ENCODE measurements at places on chromosomes 16 and 17.
A peak's percentile ranks its signal among the peaks of the same experiment; 100 is the strongest.

DNA sequence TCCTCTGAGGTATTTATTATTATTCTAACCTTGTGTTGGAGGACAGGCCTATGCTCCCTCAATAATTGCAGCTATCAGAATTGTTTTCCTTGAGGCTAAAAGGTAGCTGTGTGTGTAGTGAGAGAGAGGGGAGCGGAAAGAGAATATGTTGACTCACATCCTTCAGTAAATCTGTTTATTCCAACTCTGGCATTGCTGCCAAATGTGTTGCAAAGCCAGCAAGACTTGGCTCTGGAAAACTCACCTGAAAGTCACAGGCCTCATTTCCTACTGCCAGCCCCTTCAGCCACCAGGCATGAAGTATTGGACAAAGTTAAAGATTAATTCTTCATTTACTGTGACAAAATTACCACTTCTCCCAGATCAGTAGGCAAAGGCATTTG lies 9.6 kb downstream of the CA10 start:
- DNase-seq: no peak

- DNase-seq: no peak
Measured at GRCh38 chr16:67718668-67719047, 458 bp downstream of the GFOD2 start.

- DNase-seq: no peak
Measured at GRCh38 chr16:8295513-8296237, 294.6 kb downstream of the TMEM114 start.

DNA sequence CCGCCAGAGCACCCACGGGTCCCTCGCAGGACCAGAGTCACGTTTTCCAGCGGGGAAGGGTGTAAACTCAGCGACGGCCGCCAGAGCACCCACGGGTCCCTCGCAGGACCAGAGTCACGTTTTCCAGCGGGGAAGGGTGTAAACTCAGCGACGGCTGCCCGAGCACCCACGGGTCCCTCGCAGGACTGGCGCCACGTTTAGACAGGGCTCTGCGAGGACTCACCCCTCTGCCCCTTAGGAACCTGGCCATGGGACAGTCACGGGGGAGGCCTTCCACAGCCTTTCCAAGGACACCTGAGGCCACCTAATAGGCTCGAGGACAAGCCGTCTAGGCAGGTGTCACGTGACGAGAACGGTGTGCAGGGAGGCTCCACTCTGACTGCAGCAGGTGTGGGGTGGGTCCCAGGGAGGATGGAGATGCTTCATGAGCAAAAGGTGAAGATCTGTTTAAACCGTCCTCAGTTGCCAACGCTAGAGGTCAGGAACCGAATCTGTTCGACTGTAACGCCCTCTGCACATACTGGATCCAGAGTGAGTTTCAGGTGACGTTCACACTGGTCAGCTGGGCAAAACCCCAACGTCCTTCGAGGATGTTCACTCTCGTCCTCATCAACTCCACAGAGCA lies 48.0 kb upstream of the METRNL start:
- DNase-seq: no peak

DNA sequence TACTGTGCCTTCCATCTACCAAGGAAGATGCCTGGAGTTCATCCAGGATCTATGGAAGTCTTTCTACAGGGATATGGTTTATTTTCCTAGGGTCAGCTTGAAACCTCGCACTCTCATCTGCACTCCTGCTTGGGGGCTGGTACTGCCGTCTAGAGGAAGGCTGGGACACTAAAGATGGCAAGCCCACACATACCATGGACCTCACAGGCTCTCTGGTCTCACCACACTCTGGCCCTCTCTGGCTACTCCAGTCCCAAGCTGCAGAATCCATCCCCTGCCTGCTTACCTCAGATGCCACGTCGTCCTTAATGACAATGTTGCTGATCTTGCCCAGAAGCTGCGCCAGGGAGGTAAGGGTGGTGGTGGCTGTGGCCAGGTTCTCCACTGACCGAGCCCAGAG lies 2.1 kb upstream of the UNC119 start:
- DNase-seq: no peak

- no peak for DNase-seq
Measured at GRCh38 chr17:7024402-7024785, 1.5 kb downstream of the BCL6B start.

- DNase-seq: no peak
Measured at GRCh38 chr16:87337262-87337771, 20.1 kb upstream of the C16orf95 start.

DNA sequence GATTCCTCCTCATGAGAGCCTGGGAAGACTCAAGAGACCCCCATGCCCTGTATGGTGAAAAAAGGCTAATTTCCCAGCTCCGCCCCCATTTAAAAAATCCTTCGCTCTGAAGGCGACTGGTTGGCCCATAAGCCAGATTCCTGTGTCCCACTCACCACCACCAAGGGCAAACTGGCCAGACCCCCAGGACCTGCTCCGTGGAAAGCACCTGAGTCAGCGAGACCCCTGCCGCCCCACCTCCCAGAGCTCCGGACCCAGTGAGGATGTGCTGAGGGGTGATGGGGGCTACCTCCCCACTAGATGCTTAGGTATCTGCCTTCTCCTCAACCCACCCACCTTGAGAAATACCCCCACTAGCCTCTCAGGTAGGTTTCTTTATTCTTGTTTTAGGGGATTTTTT lies 42.2 kb downstream of the RBFOX3 start:
- DNase-seq: no peak

- peak; percentile 68 for DNase-seq
Measured at GRCh38 chr17:44865231-44865660, 17.6 kb downstream of the HIGD1B start.

DNA sequence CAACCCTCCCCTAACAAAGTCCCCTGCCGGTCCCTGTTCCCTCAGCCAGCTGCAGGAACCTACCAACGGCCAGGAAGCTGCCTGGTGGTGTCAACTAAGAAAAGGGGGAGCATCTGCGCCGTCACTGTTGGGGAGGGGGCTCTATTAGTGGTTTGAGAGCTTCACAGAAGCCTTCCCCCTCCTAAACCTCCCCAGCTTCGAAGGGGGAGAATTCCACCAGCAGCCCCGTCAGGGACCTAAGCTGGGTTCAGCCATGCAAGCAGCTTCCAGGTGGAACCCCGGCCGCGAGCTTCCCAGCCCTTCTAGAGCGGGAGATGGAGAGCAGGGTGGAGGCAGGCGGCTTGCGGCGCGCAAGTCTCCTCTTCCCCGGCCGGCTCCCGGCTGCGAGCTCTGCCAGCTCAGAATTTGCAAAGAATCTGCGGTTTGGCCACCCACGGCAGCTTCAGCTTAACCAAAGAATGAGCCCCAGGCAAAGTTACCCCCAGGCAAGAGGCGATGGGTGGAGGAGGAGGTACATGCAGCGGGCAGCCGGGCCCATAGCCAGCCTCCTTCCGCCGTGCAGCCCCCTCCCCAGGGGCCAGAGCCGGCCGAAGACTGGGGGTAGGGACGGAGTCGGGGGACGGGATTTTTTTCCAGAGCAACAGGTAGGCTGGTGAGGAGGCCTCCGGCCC lies 33.7 kb downstream of the DDX19A start:
- DNase-seq: peak; percentile 28

DNA sequence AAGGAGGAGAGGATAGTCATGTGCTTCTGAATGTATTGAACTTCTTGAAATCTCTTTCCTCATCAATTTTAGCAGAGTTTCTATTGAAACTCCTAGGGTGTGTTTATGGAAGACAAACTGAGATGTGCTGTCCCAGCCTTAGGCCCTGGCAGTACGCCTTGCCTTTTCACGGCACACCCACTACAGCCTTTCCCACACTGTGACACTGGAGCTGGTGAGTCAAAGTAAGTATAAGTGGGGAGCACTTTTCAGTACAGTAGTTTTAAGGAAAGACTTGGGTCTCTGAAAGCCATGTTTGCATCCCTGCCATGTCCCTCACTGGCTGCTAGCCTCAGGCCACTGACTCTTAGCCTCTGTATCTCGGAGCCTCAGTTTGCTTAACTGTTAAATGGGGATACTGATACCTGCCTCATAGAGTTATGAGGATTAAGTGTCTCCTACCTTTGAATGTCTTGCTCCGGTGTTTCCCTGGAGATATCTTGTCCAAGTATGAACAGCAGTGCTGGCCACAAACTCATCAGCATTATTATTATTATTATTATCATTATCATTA lies 144.7 kb upstream of the CRHR1 start:
- DNase-seq: no peak

DNA sequence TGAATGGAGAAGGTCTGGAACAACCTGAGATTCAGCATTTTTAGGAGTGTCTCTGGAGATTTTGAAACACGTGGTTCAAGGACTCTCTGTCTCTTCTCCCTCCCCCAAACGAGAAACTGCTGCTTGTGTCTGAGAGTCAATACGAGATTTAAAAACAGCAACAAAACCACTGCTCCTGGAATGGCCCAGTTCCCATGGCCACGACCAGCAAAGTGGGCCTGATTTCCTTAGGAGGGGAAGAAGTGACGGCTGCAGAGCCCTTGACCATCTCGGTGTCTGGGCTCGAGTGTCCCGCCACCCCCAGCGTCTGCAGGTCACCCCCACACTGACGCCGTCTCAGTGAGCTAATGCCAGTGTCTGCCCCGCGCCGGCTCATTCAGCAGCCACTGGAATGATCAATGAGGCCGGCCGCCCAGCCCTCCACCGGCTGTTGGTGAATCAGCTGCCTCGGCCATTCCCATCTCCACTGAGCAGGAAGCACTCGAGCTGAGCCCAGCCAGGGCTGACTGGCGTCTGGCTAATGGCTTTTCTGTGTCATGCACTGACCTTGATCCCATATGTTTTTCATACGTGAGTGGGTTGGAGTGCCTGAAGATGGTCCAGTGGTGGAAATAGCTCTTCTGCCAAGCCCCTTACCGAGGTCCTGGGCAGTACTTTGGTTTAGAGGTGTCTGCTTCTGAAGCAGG lies 151.8 kb downstream of the PITPNC1 start:
- DNase-seq: no peak

GRCh38 chr17:45834471-45835396 lies 9.9 kb upstream of the SPPL2C start:
- peak; percentile 32 for DNase-seq

- DNase-seq: no peak
Measured at GRCh38 chr17:3015890-3016289, 47.5 kb downstream of the OR1D5 start.

DNA sequence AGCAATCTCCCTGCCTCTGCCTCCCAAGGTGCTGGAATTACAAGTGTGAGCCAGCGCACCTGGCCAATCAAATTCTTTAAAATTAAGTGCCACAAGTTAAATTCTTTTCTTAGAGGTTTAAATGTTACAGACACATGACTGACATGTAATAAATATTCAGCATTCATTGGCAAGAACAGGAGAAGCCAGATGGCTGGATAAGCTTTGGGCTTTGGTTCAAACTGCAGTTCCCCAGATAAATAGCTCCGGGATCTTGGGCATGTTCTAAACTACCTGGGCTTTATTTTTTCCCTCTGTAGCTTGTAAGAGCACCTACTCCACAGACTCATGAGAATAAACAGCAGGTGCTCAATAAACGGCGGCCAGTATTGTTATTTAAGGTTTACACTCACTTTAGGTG lies 34.1 kb downstream of the ABAT start:
- no peak for DNase-seq

DNA sequence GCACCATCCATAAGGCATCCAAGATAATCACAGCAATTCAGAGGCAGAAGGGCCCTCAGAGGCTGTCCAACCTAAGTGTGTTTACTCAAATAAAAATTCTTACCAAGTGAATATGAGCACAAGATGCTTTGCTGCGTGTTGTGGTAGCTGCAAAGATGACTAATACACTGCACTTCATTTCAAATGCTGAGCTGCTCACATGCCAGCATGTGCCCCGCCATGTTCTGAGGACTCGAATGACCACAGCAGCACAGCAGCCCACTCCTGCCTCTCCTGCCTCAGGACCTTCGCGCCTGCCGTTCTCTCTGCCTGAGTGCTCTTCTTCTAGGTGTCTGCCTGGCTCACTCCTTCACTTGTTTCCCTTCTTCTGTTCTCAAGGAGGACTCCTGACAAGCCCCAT lies 19.0 kb downstream of the PIK3R5 start:
- DNase-seq: peak; percentile 45

DNA sequence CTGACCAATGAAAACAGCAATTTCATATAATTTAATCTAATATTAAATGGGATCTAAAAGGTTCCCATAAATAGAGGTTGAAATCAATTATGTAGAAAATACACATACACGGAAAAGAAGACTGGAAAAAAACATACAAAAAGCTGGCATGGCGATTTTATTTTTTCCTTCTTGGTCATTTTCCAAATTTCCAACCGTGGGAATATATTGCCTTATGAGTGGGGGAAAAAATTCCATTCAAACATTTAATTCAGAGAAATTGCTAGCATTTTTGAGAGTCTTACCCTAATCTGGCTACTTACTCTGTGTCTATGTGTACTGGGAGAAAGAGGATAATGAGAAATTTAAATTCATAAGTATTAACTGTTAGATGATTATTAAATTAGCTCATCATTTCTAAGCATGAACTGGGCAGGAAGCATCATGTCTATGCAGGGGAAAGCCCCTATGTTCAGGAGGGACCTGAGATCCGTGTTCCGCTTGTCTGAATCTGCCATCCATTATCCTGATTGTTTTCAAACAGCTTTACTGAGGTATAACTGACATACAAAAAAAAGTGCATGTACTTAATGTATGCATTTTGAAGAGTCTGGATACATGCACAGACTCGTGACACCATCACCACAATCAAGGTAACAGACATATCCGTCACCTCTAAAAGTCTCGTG lies 145.2 kb downstream of the XYLT1 start:
- no peak for DNase-seq

DNA sequence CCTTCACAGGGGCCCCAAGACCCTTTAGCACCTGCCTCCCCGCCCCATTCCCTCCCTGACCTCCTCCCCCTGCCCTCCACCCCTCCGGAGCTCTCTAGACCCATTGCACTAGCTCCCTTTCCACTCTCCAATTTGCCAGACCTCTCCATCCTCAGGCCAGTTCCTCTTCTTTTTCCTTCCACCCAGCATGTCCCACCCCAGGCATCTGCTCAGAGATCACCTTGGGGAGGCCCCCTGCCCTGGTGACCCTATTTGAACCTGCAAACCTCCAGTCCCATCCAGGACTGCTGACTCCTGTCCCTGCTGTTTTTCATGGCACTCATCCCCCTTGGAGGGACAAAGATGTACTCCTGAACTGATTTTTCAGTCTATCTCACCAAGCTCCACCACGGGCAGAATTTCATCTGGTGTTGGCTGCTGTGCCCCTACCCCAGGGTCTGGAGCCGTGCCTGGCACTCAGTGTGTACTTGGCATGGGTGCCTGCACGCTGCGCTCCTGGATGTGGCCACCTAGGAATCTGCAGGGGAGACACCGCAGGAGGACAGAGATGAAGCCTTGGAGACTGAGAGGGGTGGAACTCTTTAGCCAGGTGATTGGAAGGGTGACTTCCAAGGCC lies 85.6 kb upstream of the CACNG5 start:
- DNase-seq: no peak

- DNase-seq: peak; percentile 63
Measured at GRCh38 chr17:39225959-39226683, 376 bp upstream of the STAC2 start.

Measured in COLO829 (cell line).